ENCODE measurements at places on chromosomes 4 and X.

DNA sequence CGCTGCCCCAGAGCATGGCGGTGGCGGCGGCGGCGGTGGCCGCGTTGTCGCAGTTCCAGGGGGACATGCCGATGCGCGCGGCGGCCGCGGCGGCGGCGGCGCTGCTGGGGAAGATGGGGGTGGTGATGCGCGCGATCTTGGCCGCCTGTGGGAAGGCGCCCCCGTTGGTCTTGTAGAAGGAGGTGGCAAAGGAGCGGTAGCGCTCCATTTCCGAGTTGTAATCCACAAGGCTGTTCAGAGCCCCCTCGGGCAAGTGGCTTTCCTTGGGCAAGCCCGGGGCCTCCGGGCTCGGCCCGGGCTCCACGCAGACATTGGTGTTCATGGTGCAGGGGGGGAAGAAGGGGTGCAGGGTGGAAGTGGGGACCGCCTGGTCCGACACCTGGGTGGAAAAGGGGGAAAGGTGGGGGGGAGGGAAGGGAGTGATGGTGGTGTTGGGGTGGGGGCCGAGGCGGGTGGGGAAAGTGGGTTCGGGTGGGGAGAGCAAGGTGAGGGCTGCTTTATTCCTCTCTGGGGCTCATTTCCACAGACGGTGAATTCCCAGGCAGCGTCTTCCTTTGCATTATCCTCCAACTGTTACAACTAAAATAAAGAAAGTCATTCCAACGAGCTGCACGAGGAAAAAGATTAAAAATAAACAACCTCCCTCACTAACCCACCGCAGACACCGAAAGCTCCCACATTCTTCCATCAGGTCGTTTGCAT lies 3.1 kb downstream of the CXXC4 start:
- peak; percentile 85 for DNase-seq

DNA sequence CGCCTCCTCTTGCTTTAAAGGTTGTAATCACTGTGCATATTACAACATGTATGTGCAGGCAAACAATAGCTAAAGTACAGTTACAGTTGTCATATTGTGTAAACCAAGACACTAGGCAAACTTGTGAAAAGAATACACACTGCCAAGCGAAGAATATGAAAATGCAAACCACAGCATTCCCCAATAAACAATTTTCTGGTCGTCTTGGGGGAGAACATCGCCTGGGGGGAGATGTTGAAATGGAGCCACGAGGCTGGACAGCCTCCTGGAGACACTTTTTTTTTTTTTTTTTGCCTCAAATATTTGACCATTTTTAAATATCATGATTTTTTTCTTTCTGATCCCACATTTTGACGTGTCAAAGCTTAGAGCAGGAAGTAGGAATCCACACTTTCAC lies 51.7 kb upstream of the PDLIM3 start:
- DNase-seq = no peak

- DNase-seq = peak; percentile 67
These were observed at the start of gene AKAP14 for GRCh38 chrX:119895843-119896326. Gene AKAP14 (plus strand): TSS chrX:119895893. CDS start chrX:119903224, 7,331 bp downstream.

GRCh38 chr4:118850488-118851173 lies 14.7 kb upstream of the SEC24D start:
- DNase-seq = peak; percentile 39

GRCh38 chr4:74217365-74217764 lies 59.4 kb downstream of the MTHFD2L start:
- no peak for DNase-seq

DNA sequence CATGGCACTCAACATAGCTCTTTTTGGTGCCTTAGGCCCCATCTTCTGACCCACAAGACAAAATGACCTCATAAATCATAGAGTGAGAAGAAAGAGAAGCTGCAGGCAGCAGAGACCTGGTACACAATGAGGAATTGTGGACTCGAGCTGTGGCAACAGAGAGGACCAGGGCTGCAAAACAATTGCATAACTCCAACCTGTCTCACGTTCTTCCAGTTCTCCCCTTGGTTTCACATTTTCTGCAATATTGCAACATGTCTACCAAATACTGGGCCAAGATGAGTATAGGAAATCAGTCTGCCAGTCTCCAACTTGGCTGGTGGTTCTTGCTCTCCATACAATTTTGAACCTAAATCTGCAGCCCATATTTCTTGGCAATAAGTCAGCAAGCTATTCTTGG lies 105.3 kb downstream of the KDR start:
- DNase-seq = no peak

DNA sequence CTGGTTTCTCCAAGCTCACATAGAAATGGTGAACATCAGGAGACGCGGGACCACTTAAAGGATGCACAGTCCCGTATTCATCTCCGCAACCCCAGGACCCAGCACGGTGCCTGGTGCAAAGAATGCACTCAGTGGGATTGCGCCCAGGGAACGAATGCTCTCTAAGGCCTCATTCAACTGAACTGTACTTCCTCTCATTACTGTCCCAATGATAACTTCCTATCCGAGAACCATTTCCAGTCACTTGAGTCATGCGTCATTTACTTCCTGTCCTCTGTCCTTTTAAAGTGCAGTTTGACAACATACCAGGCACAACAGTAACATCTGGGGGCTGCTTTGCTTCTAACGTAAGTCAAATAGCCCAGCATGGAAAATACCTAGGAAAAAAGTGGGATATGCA lies 75.7 kb downstream of the RBM47 start:
- no peak for DNase-seq

GRCh38 chrX:47191806-47192401 lies 1.7 kb upstream of the UBA1 start:
- DNase-seq = peak; percentile 20

GRCh38 chrX:625137-625691 lies 5.4 kb upstream of the SHOX start:
- no peak for DNase-seq

- DNase-seq = peak; percentile 44
These were observed 146.0 kb upstream of the CPEB2 start for GRCh38 chr4:14856062-14856933.

DNA sequence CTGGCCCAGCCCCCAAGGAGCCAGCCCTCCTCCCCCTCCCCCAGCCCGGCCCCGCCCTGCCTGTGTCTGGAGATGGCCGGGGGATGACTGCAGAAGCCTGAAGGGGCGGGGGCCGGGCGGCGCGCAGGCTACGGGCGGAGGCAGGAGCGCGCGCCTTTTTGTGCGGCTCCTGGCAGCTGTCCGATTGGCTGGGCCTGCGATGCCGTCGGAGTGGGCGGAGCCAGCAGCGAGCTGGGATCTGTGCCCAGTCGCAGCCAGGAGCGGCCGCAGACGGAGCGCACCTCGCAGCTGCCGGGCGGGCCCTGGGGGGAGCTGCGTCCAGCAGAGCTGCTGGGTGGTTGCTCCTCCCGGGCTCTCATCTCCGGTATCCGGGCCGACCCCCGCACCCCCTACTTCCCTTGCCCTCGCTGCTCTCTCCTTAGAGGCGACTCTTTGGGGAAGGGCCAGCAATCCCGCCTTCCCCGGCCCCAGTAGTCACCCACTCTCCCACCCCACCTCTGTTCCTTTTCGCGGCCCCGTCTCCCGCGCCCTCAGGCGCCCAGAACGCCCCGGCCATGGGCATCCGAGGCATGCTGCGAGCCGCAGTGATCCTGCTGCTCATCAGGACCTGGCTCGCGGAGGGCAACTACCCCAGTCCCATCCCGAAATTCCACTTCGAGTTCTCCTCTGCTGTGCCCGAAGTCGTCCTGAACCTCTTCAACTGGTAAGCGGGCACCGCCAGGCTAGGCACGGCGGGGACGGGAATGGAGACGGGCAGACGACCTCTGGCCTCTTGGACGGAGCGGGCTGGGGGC lies at the start of gene GABRQ:
GABRQ (plus strand) TSS at position 247 of the 794 bp plus-strand sequence; CDS start at position 555, 308 bp downstream.
- peak; percentile 91 for DNase-seq

DNA sequence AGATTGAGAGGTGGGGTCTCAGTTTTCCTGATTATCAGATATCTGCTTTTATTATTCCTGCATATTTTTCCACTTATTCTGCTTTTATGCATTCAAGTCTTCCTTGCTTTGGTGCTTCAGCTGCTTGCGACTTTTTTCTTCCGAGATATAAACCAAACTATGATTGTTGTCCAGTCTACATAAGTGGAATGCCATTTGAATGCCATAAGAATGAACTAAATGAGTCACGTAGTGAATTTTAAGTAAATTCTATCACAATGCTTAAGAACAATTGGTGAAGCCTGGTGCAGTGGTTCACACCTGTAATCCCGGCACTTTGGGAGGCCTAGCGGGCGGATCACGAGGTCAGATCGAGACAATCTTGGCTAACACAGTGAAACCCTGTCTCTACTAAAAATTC lies 189.1 kb downstream of the PCDH18 start:
- no peak for DNase-seq

- no peak for DNase-seq
These were observed 210.4 kb downstream of the KLHL4 start for GRCh38 chrX:87728024-87728423.

GRCh38 chr4:185441479-185441878 lies 15.7 kb upstream of the UFSP2 start:
- DNase-seq = no peak

- DNase-seq = peak; percentile 74
These were observed 35.3 kb downstream of the FRMD7 start for GRCh38 chrX:132092439-132093065.

- DNase-seq = peak; percentile 64
These were observed 286.1 kb downstream of the CHIC1 start for GRCh38 chrX:73849073-73849472.

DNA sequence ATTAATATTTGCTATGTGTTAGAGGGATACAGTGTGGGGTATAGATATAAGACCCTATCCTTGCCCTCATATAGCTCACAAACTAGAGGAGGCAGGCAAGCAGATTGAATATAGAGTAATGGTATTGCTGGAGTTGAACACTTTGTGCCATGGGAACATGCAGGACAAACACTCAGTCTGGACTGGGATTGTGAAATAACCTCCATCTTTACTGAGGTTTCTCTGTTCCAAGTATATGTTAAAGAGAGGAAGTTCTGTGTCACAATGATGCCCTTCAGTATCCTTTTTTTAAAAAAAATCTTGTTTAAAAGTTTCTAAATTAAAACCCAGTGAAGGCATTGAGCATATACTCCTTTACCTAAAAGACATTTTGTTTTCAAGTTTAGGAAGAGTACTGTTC lies 8.7 kb downstream of the FABP2 start:
- no peak for DNase-seq

DNA sequence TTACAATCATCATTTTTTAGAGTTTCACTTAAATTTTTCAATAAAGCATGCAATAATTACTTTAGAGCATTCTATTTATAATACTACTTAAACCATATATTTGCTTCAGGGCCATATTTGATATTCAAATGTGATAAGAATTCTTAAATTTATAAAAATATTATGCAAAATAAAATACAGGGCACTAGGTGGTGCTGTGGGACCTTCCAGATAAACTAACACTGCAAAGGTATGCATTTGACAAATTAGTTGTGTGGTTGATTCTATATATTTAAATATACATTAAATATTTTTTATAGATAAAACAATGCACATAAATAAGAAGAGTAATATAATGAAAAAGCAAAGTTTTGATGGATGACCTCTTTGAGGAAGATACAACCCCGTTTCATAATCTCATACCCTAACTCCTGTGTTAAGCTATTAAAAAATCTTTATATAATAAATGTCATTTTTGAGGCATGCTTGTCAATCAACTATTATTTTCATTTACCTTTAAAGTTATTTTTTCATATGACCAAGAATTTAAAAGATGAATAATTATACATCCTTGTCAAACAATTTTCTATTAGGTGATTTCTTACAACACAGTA lies 128.4 kb downstream of the REELD1 start:
- peak; percentile 36 for DNase-seq

DNA sequence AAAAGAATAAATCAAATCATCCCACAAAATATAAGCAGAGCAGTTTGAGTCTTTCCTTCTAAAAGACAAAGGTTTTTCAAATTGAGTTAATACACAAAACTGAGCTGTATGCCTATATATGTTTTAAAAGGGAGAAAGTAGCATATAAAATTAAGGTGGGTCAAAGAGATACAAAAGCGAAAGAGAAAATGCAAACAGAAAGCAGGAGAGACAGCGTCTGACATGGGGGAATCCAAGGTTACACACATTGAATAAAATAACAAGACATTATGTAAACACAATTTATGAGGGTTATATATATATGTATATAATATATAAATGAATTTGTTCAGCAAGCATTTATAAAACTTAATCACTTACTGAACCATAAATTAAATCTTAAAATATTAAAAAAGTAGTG lies 276.1 kb upstream of the LCORL start:
- DNase-seq = no peak

GRCh38 chr4:73259571-73260090 lies 1.0 kb upstream of the ANKRD17 start:
- DNase-seq = peak; percentile 53

GRCh38 chr4:60652933-60653332 lies 547.2 kb upstream of the ADGRL3 start:
- DNase-seq = no peak

DNA sequence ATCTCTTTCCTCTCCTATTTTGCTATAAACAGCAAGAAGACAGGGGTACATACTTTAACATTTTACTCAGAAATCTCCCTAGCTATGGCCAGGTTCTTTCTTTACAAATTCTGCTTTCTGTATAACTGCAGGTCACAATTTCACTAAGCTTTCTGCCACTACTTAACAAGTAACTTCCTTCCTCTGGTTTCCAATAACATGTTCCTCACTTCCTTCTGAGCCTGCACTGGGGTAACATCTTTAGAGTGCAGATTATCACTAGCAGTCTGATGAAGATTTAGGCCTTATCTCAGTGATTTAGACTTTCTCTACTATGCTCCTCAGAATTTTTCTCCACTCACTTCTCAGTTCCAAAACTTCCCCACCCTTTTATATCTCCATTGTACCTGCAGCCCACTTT lies 1930.5 kb upstream of the AGA start:
- DNase-seq = no peak

- peak; percentile 25 for DNase-seq
These were observed 20.2 kb upstream of the TMEM184C start for GRCh38 chr4:147596981-147597380.

GRCh38 chrX:103730147-103730795 lies 19.6 kb downstream of the TMEM31 start:
- DNase-seq = peak; percentile 28

GRCh38 chrX:24150051-24150790 lies 692 bp downstream of the ZFX start:
- DNase-seq = peak; percentile 92

DNA sequence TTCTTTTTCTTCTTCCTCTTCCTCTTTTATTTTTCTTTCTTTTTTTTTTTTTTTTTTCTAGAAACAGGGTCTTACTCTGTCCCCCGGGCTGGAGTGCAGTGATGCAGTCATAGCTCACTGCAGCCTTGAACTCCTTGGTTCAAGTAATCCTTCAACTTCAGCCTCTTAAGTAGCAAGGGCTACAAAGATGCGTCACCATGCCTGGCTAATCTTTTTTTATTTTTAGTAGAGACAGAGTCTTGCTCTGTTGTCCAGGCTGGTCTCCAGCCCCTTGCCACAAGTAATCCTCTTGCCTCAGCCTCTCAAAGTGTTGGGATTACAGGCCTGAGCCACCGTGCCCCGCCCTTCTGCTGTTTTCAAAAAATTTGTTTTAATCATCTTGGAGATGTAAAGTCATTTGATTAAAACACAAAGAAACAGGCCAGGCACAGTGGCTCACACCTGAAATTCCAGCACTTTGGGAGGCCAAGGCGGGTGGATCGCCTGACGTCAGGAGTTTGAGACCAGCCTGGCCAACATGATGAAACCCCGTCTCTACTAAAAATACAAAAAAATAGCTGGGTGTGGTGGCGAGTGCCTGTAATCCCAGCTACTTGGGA lies 28.1 kb downstream of the SYNPO2 start:
- no peak for DNase-seq
